ENCODE measurements at places on chromosomes 7 and 10.

- no peak for DNase-seq
These were observed 819 bp downstream of the UNCX start for GRCh38 chr7:1233333-1234048.

DNA sequence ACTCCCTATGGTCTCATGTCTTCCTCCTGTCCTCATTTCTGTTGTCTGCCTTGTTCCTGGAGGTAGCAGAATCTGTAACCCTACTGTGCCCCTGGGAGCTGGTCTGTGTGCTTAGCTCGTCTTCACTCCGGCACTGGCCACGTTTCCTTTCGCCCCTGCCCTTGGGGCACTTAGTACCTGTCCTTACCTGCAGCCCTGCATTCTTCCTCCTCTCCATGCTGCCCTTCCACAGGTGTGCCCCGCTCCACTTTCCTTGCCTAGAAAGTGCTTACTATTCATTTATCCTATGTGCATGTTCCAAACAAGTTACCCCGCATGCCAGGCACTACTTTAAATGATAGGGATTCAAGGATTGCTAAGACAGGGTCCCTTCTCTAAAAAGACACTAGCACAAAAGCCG is 199.9 kb upstream of the ZMIZ1 start:
- no peak for DNase-seq

DNA sequence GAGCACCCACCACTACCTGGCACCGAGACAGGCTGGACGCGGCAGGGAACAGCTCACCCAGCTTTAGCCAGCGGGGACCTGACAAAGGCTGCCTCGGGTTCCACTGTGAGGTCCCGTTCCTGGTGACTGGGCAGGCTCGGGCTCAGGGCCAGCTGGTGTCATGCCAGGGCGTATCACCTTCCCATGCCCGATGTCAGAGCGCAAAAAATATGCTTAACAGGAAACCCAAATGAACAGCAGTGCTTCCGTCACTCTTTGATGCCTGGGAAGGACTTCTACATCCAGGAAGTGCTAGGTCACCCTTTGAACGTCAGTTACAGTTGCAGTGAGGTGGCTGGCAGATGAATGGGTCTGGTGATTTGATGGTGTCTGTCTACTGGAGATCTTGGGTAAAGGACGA is 106.0 kb downstream of the ADARB2 start:
- no peak for DNase-seq

DNA sequence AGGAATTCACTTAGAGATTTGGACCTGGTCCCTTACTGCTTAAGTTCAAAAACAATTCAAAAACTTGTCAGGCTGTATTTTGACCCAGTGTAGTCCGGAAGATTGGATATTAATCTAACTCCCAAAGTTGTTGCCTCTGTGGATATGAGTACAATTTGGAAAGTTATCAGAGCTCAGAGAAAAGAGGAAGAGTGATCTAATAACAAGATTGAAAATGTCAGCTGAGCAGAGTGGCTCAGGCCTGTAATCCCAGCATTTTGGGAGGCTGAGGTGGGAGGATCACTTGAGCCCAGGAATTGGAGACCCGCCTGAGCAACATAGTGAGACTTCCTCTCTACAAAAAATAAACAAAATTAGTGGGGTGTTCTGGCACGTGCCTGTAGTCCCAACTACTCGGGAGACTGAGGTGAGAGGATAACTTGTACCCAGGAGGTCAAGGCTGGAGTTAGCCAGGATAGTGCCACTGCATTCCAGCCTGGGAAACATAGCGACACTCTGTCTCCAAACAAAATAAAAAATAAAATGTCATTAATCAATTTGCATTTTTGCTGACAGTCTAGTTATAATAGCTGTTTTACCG is 3.2 kb upstream of the ASCC1 start:
- no peak for DNase-seq

Measured in NCI-H1048 (cell line).